ENCODE measurements at places on chromosomes 12 and 14.

DNA sequence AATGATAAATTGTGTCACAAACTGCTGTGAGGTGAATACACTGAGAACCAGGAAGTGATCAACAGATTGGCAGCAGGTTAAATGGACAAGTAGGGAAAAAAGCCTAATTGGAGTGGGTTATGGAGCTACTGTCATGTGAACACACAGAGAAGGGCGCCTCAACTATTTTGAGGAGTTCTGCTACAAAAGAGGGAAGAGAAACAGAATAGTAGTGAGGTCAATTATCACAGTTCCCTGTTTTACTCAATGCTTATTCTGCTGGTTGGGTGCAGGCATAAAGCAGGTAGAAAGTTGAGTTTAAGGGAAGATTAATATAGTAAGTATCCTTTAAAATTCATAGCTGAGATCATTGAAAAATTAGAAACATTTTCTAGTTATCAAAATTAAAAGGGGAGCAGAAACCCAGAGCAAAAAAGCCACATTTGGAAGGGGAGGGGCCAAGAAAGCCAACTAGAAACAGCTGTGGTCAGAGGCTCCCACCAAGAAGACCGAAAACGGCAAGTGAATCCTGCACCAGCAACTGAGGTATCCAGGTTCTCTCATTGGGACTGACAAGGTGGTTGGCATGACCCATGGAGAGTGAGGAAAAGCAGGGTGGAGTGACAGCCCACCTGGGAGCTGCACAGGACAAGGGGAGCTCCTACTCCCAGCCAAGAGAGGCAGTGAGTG, 105.7 kb downstream of the ZC3H14 start:
- DNase-seq = no peak

DNA sequence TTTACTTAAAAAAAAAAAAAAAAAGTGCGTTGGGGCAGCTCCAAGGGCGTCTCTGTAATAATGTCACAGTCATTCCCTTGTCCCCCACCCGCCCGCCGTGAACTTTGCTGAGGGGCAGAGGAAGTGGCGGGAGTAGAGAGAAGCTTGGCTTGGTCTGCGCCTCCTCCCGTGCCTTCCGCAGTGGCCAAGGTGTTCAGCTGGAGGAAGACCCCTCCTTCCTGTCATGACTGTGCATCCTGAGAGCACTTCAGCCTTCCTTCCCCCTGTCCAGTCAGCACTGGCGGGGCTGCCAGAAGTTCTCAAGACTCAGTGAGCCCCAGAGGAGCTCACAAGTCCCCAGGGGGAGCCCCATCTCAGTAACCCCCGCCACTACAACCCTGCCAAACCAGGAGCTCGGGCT, 32.2 kb downstream of the AACS start:
- no peak for DNase-seq

DNA sequence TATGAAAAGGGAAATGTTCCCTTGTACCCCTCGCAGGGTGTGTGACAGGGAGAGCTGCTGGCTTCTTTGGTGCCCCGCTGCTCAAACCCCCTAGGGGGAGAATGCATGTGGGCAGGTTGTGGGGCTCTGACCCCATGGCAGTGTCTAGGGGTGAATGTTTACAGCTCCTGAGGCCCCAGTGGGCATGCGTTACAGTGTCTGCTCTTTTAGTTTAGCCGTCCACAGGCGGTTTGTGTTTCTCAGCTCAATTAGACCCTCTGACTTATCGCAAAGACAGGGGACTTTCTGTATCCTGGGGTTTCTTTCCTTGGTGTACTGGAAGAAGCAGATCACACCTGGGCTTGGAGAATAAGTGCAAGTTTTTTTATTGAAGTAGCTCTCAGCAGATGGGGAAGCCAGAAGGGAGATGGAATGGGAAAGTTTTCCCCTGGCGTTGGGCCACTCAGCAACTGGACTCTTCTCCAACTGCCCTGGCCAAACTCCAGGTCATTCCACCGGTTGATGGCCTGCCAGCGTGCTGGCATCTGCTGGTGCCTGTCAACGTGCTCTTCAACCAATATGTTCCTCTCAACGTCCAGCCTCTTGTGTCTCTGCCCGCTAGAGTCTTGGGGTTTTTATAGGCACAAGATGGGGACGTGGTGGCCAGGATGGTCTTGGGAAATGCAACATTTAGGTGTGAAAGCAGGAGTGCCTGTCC, 720.9 kb downstream of the FSCB start:
- DNase-seq = no peak

DNA sequence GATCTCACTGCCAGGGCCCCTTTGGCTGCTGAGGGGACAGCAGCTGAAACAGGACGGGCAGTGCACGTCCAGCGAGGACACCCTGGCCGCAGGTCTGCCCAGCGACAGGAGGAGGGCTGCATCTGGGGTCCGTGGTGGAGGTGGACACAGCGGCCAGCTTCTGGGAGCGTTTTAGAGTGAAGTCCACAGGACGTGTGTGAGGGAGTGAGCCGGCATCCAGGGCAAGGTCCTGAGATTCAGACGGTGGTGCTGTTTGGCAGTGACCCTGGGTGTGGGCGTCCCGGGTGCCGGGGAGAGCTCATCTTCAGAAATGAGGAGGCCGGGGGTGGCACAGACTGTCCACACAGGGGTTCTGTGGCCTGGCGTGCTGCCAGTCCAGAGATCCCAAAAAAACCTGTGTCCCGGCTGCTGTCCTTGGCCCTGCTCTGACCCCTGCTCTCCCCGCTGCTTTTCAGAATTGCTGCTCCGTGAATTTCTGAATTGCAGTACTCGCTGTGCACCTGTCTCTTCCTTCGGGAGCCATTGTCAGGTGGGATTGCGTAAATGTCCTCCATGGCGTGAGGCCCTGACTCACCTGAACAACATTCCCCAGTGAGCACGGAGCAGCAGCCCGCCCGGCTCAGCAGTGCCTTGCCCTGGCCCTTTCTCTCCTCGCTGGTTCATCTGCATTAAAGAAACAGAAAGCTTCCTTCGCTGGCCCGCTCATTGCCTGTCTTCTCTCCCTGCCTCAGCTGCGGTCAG, 183.5 kb upstream of the C14orf180 start:
- DNase-seq = no peak

- DNase-seq = no peak
Measured at GRCh38 chr12:123645878-123646277, 12.2 kb downstream of the GTF2H3 start.

DNA sequence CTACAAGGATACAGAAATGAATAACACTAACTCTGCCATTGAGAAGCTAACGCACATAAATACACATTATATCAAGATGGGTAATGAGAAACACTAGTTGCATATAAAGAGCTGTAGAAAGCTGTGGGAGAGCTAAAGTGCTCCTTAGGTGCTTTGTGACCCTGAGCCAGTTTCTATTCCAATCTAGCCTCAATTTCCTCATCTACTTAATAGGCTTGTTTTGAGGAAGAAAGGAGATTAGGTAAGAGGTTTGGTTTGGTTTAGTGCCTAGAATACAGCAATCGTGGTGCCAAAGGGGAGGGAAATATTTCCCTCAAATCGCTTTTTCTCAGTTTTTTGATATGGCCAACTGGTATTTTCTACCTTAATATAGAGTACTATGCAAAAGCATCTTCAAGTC, 994 bp downstream of the SRP54 start:
- DNase-seq = no peak

DNA sequence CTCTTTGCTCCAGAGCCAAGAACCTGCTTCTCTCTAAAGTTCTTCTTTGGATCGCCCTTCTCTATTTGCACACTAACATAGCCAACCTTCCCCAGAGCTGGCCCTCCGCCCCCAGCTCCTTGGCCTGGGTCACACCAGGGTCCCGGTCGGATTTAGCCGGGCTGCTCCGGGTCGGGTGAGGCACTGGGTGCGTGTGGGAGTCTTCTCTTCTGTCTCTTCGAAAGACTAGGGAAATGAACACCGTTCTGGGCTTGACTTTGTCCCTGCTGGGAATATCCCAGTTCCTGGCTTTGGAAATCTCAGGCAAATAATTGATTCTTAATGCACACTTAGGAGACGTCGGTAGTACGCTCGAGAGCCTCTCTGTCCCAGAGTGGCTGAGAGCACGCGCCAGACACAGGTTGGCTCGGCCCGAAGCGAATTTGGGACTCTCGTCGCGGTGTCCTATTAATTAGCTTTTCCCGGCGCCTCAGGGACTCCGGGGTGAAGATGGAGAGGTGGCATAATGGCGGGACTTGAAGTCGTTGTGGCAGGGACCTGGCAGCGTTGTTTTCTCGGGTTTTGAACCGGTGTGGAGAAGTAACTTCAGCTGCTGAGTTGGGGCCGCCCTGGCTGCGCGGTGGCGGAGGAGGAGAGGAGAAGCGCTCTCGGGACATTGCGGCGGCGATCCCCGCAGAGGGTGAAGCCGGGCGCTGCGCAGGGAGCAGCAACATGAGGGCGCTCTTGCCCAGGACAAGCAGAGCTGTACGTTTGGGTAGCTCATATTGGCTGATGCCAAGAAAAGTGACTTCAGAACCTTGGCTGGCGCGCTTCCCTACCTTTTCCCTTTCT, 7.5 kb downstream of the FOXG1 start:
- DNase-seq = no peak

GRCh38 chr12:89999699-90000505, 291.3 kb upstream of the ATP2B1 start:
- no peak for DNase-seq

GRCh38 chr12:44476683-44477082, 399.4 kb downstream of the NELL2 start:
- DNase-seq = no peak

DNA sequence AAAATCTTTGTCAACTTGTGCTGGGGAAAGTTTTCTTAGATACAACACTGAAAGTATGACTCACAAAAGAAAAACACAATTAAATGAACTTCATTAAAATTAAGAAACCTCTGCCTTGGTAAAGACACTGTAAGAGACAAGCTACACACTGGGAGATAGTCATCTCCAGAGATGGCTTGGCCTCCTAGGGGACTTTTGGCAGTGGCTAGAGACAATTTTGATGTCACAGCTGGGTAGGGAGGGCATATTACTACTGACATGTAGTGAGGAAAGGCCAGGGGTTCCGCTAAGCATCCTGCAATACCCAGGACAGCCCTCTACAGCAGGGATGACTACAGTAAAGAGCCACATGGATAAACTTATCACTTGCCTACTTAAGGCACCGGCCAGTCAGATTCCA, 8.7 kb upstream of the RNASE4 start:
- DNase-seq = no peak

DNA sequence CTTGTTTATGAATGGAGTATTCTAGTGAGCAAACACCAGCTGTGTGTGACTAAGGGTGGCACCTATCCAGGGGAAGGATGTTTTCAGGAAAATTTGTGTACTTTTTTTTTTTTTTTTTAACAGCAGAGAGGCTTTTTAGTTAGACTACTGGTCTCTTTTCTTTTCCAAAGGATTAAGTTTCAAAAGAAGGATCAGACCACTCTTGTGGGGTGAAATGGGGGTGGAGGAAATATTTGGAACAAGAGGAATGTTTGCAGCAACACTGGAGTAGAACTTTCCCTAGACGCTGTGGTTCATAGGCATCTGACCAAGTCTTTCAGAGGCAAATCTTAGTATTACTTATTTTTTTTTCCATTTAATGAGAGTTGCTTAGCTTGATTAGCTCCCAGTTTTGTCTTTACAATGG, 21.1 kb downstream of the NUBPL start:
- DNase-seq = no peak

- DNase-seq = no peak
Measured at GRCh38 chr12:11171969-11172675, 1.1 kb downstream of the SMIM10L1 start.

GRCh38 chr12:71000748-71001147, 80.2 kb upstream of the PTPRR start:
- no peak for DNase-seq

- no peak for DNase-seq
Measured at GRCh38 chr12:6975297-6976032, 4.8 kb downstream of the EMG1 start.

GRCh38 chr12:129002427-129002826, 149.1 kb downstream of the GLT1D1 start:
- DNase-seq = no peak

GRCh38 chr12:1428671-1429070, 165.7 kb downstream of the FBXL14 start:
- DNase-seq = no peak

- no peak for DNase-seq
Measured at GRCh38 chr14:92997343-92998061, 74.6 kb downstream of the CHGA start.

Data from NCI-H187 treated with DMSO at 0.1 percent for 48 hours (cell line).